ENCODE measurements at places on chromosomes 2 and 18.

- no peak for DNase-seq
Measured at GRCh38 chr18:70506511-70506910, 217.7 kb downstream of the SOCS6 start.

DNA sequence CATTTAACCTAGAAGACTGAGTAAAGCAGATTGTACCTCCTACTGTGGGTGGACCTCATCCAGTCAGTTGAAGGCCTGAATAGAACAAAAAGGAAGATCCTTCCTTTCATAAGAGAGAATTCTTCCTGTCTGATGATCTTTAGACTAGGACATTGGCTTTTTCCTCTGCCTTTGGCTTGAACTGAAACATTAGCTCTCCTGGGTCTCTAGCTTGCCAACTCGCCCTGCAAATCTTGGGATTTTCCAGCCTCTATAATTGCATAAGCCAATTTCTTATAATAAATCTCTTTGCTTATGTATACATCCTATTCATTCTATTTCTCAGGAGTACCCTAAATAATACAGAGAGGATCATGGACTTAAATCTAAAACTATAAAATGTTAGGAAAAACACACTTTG lies 6.2 kb upstream of the KDSR start:
- no peak for DNase-seq

DNA sequence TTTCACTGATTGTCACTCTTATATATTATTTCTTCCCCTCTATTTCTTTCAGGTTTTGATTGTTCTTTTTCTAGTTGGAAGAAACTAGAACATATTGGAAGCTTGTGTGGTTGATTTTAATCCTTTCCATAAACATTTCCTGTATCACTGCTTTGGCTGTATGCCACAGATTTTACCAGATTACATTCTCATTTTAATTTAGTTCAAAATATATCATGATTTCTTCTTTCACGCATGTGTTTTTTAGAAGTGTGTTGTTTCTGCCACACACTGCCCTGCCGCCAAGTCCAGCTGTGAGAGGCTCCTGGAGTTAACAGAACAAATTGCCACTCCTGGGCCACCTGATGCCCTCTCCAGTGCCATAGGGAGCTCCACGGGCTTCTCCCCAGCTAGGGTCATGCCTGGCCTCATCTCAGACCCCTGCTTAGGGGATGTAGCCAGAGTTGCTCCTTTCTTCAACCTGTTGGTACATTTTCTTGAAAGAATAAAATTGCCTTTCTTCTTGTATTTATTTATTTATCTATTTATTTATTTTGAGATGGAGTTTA lies 206.2 kb upstream of the COPS8 start:
- peak; percentile 14 for DNase-seq

DNA sequence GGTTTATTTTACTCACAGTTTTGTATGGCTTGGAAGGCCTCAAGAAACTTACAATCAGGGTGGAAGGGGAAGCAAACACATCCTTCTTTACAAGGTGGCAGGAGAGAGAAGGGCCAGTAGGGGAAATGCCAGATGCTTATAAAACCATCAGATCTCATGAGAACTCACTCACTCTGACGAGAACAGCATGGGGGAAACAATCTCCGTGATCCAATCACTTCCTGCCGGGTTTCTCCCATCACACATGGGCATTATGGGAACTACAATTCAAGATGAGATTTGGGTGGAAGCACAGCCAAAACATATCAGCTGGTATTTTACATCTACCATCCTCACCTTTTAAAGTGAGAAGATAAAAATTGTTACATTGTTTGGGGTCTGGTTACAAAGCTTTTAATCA lies 427.9 kb upstream of the CDH7 start:
- DNase-seq: no peak

- DNase-seq: no peak
Measured at GRCh38 chr18:56333839-56334238, 304.6 kb downstream of the TXNL1 start.

DNA sequence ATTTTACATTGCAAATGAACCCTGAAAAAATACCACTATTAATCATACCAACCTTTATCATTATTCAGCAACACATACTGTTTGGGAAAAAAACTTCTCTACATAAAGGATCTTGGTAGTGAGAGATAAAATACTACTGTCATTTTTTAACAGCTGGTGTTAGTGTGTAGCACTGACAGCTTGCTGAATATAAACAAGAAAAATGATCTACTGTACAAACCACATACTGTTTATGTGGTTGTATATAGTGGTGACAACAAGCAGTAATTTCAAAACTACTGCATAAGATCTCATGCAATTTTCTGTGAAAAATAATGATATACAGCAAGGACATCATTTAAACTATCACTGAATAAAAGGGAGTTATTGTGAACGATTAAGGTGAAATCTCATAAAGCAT lies 601.2 kb downstream of the LRP1B start:
- DNase-seq: no peak

DNA sequence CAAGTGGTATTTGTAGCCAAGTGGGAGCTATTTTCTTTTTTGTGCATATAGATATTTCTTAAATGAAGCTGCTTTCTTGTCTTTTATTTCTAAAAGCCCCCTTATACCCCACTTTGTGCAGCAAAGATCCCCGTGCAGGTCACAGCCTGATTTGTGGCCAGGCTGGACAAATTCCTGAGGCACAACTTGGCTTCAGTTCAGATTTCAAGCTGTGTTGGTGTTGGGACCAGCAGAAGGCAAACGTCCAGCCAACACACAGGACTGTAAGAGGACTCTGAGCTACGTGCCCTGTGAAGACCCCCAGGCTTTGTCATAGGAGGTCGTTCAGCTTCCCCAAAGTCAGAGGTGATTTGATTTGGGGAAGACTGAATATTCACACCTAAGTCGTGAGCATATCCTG lies 21.9 kb downstream of the FOSL2 start:
- no peak for DNase-seq

DNA sequence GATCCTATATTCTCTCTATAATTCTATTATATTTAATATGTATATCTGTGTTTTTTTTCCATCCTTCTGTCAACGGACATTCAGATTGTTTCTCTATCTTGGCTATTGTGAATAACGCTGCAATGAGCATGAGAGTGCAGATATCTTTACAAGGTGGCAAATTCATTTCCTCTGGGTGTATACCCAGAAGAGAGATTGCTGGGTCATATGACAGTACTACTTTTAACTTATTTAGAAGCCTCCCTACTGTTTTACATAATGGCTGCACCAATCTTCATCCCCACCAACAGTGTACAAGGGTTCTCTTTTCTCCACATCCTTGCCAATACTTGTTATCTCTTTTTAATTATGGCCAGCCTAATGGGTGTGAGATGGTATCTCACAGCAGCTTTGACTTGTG lies 66.5 kb downstream of the TSPYL6 start:
- DNase-seq: no peak

GRCh38 chr2:80437959-80438358 lies 133.4 kb upstream of the LRRTM1 start:
- DNase-seq: no peak

DNA sequence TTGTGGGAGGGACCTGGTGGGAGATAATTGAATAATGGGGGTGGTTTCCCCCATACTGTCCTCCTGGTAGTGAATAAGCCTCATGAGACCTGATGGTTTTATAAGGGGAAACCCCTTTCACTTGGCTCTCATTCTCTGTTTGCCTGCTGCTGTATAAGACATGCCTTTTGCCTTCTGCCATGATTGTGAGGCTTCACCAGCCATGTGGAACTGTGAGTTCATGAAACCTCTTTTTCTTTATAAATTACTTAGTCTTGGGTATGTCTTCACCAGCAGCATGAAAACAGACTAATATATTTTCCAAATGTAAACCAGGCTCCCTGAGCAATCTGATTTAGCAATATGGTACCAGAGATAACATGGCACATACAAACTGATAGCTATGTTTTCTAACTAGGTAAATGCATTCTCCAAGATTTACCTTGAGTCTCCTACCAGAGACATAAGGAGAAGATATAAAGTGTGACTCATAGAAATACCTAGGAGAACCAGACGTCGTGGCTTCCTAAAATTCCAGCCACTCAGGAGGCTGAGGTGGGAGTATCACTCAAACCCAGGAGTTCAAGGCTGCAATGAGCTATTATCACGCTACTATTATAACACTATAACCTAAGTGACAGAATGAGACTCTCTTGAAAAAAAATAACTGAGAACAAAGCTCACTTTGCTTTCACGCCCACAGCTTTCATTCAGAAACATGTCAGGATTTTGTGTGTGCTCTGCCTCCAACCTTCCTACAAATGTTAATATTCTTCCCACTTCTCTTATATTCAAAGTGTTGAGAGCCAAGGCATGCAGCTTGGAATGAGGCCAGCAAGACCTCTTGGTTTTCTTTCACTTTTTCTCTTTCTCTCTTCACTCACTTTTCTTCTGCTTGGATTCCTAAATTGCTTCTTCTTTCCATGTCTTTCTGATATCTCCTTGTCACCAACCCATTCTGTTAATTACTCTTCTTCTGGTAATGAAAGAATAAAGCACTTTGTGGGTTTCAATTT lies 263.9 kb upstream of the UBE2E3 start:
- no peak for DNase-seq

- DNase-seq: no peak
Measured at GRCh38 chr2:108446703-108447102, 2.3 kb upstream of the GCC2 start.
